ENCODE measurements at places on chromosomes 13 and 19.

GRCh38 chr19:13150931-13151604 lies 857 bp downstream of the IER2 start:
- no peak for DNase-seq

DNA sequence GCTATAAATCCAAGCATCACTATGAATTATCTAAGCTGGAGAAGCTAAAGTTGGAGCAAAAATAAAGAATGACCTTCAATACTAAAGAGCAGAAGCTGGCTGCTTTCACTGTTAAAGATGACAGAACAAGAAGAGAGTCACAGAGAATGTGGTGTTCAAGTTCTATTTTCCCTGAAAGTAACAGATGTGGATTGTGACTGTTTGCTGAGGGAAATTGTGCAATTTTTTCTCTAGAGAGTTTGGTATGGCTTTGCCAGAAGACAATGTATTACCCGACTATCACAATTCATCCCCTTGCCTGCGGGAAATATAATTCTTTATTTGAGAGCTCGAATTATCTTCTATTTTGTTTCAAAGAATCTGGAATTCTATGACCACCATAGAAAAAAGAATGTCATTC lies 83.1 kb downstream of the TNFSF13B start:
- DNase-seq = no peak

GRCh38 chr19:32104153-32104849 lies 241.1 kb upstream of the ZNF507 start:
- no peak for DNase-seq

GRCh38 chr13:92103689-92104153 lies 705.3 kb downstream of the GPC5 start:
- DNase-seq = no peak

DNA sequence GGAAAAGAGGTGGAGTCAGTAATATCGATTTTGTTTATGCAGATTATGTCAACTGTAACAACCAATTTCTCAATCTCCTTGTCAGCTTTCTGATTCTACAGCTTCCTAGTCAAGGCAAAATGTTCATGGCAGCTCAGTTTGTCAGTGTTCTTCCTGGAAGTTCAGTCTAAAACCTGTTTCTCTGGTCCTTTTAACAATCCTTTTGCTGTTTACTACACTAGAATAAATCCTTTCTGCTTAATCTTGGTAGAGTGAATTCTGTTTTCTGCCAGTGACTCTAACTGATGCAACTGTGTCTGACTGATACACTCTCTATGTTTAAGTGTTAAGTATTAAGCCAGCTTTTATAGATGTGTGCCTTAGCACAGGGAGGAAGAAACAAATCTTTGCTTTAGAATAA lies 516.9 kb upstream of the KLF12 start:
- no peak for DNase-seq

DNA sequence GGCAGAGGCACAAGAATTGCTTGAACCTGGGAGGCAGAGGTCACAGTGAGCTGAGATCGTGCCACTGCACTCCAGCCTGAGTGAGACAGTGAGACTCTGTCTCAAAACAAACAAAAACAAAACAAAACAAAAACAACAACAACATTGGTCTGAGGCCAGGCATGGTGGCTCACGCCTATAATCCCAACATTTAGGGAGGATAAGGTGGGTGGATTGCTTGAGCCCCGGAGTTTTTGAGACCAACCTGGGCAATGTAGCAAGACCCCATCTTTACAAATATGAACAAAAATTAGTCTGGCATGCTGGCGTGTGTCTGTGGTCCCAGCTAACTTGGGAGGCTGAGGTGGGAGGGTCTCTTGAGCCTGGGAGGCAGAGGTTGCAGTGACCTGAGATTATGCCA lies 16.0 kb upstream of the NWD1 start:
- no peak for DNase-seq

- DNase-seq = no peak
Observed at GRCh38 chr19:46806656-46807055, 18.3 kb upstream of the SLC1A5 start.

DNA sequence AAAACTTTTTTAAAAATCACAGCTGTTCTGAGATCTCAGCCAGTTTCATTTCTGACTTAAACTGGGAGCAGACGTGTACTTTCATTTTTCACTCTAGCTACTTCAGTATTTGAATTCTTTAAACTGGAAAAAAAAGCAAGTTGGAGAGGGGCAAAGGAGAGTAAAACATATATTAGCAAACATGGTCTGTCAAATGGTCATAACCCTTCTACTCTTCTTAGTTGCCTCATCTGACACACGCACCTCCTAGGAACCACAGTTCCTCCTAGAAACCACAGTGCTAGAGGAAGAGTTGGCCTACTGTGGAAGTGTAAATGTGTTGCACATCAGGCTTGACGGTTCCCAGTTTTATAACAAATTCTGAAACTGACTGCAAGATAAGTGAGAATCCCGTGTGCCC lies 47.2 kb downstream of the TM9SF2 start:
- DNase-seq = no peak
